ENCODE measurements at places on chromosomes 6 and 20.

DNA sequence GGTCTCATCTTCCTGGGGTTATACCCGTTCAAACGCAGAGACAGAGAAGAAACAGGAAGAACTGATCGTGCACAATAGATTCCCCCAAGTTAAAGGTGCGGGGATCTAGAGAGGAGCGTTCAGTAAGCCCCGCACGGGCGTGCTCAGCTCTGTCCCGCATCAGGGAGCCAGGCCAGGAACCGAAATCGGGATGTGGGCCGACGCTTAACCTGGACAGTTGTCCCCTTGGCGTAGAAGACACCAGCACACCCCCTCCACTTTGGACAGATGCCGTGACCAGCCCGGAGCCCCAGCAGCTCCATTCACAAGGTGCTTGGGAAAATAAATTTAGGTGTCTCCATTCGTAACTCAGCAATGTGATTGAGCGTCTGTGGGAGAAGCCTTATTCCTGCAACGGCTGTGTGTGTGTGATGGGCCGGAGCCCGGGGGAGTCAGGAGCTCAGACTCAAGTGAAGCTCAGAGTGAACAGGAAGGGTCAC, 24.0 kb upstream of the GATA5 start:
- no peak for DNase-seq

- no peak for DNase-seq
Measured at GRCh38 chr6:150081702-150082101, 12.8 kb upstream of the ULBP3 start.

- DNase-seq = no peak
Measured at GRCh38 chr6:43747784-43748183, 22.2 kb upstream of the VEGFA start.

- no peak for DNase-seq
Measured at GRCh38 chr20:64191002-64191401, 26.8 kb downstream of the MYT1 start.

DNA sequence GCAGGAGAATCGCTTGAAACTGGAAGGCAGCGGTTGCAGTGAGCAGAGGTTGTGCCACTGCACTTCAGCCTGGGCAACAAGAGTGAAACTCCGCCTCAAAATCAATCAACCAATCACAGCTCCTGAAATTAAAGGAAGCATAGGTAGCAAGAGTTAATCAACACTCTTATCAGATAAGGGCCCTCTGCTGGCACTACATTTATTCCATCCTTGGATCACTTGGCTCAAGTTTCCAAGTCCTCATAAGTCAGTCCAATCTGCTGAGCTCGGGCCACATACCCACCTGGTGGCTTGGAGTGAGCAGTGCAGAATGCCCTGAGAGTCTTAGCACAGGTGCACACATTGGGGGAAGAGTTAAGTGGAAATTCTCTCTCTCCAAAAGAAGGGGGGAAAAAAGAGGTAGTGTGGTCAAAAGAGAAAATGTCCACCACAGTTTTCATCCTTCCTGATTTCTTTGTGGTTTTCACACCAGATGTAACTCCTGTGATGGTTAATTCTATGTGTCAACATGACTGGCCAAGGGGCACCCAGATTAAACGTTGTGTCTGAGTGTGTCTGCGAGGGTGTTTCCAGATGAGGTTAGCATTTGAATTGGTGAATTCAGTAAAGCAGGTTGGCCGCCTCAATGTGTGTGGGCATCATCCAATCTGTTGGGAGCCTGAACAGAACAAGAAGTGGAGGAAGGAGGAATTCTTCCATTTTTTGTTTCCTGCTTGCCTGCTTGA, 14.2 kb upstream of the FAM8A1 start:
- DNase-seq = no peak

- no peak for DNase-seq
Measured at GRCh38 chr6:26243752-26244151, 121.2 kb upstream of the BTN3A2 start.

- peak; percentile 31 for DNase-seq
Measured at GRCh38 chr20:35311409-35311808, 19.2 kb upstream of the FAM83C start.

DNA sequence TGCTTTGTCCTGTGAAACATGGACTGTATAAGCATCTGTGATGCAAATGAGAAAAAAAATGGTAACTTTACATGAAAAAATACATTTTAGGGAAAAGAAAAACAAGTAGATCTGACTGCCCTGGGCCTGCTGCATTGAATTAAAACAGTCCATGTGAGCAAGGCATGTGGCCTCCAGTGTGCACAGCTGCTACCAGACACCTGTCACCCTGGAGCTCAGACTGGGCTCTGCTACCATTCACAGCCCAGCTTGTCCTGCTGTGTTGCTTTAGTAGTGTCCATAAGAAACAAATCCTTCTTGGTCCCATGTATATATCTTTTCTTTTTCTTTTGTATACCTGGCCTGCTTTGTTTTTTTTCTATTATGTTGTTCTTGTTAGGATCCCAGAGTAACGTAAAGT, 315.9 kb downstream of the NKAIN2 start:
- DNase-seq = no peak
